ENCODE measurements at places on chromosomes 2 and 18.

DNA sequence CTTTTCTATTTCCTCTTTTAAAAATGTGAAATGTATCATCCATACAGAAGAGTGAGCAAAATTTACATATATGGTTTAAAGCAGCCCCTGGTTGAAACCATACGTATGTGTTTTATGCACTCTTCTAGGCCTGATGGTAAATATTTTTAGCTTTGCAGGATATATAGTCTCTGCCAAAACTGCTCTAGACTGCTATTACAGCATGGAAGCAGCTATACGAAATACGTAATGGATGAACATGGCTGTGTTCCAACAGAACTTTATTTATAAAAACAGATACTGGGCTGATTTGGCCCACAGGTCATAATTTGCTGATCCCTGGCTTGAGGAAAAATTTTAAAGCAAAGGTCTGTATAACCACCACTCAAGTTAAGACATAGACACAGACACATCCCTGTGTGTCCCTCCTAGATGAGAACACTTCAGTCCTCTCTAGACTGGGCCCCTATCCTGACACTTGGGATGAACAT lies 42.5 kb upstream of the ATP8B1 start:
- DNase-seq = no peak

DNA sequence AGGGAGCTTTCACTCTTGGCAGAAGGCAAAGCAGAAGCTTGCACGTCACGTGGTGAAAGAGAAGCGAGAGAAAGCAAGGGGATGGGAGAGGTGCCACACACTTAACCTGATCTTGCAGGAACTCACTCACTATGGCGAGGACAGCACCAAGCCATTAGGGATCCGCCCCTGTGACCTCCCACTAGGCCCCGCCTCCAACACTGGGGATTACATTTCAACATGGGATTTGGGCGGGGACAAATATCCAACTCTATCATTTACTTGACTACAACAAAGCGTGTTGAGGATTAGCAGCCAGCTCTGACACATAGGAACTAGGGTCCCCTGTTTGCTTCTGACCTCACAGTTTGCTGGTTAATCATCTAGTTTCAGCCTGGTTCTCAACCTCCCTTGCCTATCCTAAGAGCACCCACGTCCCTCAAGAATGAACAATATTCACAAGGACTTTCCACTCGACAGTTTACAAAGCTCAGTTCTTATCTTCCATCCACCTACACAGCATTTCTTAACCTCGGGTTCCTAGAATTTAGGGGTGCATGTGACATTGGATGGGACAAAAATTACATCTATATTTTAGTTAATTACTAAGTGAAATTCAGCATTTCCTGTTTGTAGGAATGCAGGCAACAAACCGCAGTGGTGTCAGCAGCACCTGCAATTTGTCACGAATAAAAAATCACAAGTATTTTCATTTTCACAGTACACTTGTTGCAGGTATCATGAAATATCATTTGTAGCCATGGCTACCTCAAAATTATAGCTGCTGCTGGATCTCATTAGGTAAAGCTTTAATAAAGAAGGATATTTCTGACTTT lies 36.0 kb downstream of the LBH start:
- no peak for DNase-seq

DNA sequence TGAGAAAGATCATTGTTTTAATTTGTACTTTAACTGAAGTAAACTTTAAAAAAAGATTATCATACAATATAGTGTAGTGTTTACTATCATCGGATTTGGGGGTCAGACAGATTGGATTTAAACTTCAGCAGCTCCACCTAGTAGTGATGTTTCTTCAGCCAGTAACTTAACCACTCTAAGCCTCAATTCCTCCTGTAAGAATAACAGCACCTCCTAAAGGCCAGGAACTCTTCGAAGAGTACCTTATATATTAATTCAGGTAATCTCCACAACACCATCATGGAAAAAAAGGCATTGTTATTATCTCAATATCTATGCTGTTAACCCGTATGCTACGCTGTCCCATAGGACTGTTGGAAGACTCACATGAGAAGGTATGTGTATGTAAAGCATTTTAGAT lies 69.0 kb upstream of the DLGAP1 start:
- no peak for DNase-seq

DNA sequence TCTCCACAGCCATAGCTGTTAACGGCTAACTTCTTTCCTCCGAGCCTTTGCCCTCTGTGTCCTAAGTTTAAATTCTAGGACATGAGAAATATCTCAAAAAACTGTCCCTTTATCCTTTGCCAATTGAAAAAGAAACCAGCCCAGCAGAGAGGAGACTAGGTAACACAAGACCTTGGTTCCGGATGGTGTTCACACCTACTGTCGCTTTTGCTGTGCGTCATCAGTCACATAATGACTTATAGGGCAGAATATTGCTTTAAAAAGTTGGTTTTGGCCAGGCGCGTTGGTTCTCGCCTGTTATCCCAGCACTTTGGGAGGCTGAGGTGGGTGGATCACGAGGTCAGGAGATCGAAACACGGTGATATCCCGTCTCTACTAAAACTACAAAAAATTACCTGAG lies 66.2 kb downstream of the SP3 start:
- no peak for DNase-seq

GRCh38 chr2:60095202-60095815 lies 458.1 kb downstream of the BCL11A start:
- no peak for DNase-seq

GRCh38 chr2:240878341-240878936 lies 9.8 kb downstream of the AGXT start:
- no peak for DNase-seq

DNA sequence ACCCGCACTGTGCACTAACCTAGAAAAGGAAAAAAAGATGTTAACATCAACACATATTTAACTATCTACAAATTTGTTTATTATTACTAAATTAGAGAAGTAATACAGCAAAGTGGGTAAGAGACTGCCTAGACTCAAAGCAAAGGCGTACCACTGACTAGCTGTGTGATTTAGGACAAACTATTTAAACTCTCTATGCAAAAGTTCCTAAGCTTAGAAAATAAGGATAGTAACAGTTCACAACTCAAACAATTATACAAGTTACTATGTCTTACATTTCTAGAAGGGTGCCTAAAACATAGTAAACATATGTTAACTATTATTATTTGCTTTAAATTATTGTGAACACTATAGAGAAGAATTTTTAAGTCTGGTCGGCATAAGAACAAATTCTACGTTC lies 119.4 kb downstream of the RTTN start:
- no peak for DNase-seq

DNA sequence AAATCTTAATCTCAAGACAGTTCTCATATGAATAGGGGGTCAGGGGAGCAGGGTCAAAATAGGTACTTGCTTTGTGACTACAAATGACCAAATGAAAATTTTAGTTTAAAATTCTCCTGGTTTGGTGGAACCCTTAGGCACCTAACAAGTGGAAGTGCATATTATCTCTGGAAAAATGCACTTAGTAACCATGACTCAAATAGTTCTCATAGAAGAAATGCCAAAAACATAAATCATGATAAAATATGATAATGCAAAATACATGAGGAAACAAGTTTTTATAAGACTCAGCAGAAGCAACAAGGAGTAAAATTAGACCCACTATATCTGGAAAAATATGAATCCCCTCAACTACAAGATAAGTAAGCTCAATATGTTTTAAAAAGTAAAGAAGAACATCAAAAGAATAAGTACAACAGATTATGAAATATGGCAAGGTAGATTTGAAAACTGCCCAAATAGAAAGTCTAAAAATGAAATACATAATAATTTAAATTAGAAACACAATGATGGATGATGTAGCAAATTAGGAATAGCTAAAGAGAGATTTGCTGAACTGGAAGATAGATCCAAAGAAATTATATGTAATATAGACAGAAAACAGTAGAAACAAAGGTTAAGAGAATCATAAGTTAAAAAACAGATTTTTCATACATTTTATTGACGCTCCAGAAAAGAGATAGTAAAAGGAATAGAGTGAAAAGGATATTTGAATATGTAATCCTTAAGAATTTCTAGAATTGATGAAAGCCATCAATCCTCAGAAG lies 308.3 kb downstream of the SETBP1 start:
- no peak for DNase-seq

DNA sequence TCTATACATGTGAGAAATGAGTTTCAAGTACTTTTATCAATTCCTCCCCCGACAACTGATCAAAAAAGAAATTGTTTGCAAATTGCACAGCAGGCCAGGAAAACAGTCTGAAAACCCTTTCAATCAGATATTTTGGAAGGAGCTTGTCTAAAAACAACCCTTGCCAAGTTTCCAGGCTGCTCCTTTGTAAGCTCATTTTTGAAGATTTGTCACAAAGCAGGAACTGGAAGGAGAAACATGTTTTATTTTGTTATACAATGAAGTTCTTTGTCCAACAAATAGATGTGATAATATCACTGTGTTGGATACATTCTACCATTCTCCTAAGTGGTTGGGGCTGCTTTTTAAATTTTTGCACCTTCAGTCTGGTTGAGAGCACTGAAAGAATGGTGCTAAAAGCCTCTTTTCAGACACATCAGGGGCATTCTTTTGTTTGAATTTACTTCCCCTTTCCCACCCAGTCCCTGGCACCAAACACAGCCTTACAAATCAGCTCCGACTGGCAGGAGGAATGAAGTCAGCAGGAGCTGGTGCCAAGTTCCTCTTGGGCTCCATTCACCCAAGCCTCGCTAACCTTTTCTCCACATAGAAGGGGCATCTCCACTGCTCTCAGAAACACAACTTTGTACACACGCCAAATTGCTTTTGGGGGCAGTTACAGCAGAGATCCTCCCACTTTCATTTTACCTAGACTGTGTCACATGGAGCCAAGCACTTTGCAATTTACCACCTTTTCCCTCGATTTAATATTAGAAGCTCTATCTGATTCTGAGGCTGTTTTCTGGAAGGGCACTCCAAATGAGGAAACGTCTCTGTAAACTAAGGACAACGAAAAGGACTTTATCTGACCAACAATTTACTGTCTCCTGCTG lies 88.0 kb downstream of the C1D start:
- no peak for DNase-seq

- DNase-seq = no peak
These were observed 27.5 kb downstream of the COPS8 start for GRCh38 chr2:237113026-237113795.

GRCh38 chr2:121608367-121608766 lies 40.9 kb downstream of the CLASP1 start:
- DNase-seq = no peak

DNA sequence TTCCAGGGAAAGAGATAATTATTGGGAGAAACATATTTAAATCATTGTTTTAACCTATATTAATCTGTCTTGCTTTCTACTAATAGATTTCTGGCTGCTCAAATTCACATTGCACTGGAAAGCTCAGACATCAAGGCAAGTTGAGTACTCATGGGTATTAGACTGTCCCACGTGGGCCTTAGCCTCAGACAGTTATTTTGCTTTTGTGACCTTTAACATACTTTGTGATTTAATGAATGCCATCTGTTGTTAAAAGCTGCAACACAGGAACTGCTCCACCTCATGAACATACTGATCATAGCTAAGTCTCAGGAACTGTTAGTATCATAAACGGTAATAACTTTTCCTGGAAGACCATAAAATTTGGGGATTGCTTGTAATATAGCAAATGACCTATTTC lies 2.7 kb upstream of the LCT start:
- no peak for DNase-seq

DNA sequence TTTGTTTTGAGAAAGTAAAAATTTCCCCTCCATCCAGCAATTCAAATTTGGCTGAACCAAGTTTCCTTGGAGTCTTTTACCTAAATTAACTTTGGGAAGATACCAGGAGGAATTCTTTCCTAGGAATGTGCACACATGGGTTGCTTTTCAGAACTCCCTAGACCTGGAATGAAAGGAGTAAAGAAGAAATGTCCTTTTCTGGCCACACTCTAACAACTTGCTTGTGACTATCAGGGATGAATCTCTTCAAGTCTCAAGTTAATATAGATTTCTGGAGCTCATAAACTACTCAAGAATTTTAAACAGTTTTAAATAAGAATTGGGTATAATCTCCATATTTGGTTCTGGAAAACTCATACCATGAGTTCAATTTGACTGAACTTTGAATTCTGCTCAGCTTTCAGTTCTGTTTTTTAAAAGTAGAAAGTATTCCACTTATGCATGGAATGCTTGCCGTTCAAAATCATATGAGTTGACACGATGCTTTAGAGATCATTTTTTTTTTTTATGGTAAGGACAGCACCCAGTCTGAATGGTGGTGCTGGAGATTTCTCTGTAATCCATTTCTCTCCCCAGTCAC lies 7.7 kb downstream of the RASGRP3 start:
- no peak for DNase-seq

DNA sequence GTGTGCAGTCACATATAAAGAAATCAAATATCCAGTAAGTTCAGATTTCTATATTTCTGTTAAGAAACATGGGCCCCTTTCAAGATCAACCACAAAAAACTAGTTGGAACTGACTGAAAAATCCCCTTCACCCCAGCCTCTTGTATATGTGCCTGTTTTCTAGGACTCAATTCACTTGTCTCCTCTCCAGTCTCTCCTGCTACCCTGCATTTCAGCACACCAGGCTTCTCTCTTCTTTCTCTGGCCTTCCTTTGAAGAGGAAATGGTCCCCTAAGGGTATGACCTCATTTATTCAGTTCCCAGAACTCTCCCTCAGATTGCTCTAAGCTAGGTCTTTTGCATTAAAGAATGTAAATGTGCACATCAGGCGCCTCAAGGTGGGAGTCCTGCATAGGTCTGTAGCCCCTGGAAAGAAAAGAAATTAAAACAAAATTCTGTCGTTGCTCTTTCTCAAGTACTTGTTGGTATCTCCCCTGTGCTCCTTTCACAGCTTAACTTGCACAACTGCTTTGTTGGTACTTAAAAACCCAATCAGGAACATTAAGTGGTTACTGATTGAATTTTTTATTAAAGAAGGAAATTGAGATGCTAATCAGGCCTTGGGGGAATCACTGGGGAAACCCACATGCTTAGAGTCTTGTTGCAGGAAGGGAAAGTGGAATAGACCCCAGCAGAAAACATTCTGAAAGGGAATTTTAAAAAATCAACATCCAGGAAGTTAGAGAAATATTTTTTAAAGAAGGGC lies 278.4 kb downstream of the AGPS start:
- DNase-seq = no peak

DNA sequence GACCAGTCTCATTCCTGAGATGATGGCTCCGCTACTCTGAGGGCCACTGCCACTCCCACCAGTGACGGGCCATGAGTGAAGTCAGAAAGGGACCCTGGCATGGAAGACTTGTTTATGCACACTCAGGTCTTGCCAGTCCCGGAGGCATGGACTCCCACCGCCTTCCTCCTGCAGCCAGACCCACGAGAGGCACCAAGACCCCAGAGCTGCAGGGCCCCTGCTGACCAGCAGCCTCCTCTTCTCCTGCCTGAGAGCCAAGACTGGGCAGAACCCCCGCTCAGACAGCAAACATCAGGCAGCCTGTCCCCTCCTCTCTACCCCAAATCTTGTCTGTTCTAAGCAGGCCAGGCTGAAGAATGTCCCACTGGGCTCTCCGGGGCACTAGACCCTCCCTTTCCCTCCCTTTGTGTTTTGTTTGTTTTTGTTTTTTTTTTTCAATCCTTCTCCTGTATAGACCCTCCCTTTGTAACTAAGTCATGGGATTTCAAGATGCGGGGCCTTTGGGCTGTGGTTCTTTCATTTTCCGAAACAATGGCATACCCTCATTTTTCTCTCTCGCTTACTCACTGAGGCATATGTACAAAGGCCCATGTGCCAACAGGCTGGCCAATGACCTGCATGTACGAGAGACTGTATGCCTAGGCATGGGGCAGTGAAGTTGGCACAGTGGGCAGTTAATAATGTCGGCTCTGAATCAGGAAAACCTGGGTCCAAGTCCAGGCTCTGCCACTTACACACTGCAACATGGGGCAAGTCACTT lies 24.3 kb upstream of the MAPRE3 start:
- no peak for DNase-seq

GRCh38 chr2:165895974-165896373 lies 57.6 kb downstream of the TTC21B start:
- no peak for DNase-seq

Data from activated CD4-positive, CD25-positive, alpha-beta regulatory T cell (primary cell).